ENCODE measurements at places on chromosomes 16 and 17. TPM values are rescaled to one million over a fixed set of nuclear protein-coding genes. Genes with fewer than 3 reads are reported as not detected.

DNA sequence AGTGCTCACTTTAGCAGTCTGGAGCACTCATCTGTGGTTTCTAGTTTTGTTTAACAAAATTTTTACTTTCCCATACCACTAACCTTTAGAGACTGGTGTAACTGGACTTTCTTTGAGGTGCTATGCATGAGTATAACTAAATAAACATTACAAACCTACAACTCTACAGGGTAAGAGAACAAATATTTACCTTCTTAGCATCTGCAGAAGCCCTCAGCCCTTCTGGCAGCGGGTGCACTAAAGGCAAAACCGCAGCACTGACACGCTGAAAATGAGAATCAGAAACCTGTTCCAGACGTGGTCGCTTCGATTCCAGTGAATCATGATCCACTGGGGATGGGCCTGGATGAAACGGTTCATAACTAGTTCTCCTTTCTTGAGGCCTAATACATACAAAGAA, 43.7 kb downstream of the NCOR1 start:
- DNase-seq, result peak; percentile 79

The OTOP3 gene
- under 0.01 TPM for total RNA-seq

DNA sequence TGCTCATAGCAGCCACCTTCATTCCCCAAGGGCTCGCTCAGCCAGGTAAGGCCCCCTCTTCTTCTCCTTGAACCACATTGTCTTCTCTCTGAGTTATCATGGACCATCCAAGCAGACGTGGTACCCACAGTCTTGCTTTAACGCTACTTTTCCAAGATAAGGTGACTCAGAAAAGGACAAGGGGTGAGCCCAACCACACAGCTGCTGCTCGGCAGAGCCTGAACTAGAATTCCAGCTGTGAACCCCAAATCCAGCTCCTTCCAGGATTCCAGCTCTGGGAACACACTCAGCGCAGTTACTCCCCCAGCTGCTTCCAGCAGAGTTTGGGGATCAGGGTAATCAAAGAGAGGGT, 272 bp downstream of the CCL2 start:
- no peak for DNase-seq

- no peak for DNase-seq
These were observed 368.4 kb downstream of the SOX9 start for GRCh38 chr17:72489272-72489641.

The RASL10B gene
- 0.51 TPM for total RNA-seq

DNA sequence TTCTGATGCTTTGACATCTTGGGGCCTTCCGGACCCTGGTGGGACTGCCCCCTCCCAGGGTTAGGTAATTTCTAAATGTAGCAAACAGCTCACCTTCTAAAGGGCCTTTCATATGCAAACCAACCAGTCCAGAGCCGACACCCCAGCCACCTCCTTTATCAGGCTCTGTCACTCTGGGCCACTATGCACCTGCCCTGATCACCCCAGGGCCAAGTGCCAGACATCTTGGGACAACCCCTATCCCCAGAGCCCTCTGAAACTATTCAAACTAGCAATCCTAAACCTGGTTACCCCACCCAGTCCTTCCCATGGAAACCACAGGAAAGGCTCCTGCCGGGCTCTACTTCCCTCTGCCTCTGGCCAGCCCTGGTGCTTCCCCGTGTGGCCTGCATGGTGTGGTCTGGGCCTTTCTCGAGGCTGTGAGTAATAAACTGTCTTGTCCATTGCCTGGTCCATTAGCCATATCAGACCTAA, 91.2 kb upstream of the TNRC6C start:
- no peak for DNase-seq

The FA2H gene
- total RNA-seq, result 3.2 TPM

DNA sequence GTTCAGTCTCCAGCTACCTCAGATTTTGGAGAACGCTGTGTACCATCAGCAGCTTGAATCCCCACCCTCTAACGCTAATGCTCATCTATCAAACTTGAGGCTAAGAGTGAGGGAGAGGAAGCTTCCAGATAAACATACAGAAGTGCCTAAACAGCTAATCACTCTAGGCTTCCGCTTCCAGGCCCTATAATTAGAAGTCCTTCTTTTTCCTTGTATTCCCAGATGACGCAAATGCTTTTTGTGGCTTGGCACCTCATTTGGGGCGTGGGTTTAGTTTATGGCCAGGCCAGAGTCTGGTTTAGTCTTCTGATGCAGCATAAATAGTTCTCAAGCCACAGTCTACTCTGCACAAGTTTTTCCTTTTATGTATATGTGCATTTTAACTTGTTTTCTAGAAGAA, 263.4 kb downstream of the BCAS3 start:
- DNase-seq, result peak; percentile 12

GRCh38 chr17:77209330-77209748, 68.6 kb downstream of the SEC14L1 start:
- no peak for DNase-seq

The ACAP1 gene
- total RNA-seq, result 4.2 TPM

The PRAC2 gene
- total RNA-seq, result not detected

The KRTAP3-2 gene
- total RNA-seq, result not detected

DNA sequence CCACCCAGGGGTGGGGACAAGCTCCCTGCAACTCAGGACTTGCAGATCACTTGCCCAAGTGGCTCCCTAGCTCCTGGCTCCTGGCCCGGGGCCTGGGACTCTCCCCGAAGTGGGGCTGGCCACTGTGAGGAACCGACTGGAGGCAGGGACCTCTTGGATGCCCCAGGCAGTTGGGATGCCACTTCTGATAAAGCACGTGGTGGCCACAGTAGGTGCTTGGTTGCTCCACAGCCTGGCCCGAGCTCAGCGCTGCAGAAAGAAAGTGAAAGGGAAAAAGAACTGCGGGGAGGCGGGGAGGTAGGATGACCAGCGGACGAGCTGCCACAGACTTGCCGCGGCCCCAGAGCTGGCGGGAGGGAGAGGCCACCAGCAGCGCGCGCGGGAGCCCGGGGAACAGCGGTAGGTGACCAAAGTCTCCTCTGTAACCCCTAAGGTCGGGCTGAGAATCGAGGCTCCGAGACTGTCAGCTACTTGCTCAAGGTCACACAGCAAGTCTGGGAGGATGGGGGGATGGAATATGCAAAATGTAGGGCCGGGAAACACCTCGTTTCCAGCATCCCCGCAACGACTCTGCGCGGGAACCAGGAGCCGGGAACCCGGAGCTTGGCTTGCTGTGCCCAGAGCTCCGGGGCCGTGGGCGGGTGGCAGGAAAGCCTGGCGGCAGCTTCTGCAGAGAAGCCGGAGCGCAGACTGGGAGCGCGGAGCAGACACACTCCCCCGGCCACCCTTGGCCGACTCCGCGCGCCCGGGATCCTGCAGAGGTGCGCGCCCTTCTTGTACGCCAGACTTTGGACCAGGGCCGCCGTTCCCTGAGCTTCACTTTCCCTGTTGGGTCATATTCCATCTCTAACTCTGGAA, 1.9 kb downstream of the CIITA start:
- peak; percentile 18 for DNase-seq

DNA sequence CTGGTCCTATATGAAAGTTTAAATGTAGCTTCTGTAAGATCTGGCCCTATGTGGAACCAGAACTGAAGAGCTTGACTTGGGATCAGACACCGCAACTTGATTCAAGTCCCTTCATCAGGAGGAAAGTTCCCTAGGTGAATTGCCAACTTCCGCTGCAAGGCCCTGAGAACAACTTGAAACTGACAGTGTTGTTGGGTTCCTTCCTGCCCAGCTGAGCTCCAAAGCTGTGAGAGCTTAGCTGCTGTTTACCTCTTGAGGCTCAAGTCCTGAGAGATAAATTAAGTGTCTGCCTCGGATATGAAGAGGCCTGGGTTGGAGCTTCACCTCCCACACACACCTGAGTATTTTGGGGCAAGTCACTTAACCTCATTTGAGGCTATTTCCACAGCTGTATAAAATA, 44.7 kb downstream of the REXO5 start:
- no peak for DNase-seq

The FAM83G gene
- 35.5 TPM for total RNA-seq

- peak; percentile 87 for DNase-seq
These were observed 158.4 kb upstream of the FAM20A start for GRCh38 chr17:68759343-68760140.

The CDC27 gene
- 64.9 TPM for total RNA-seq

DNA sequence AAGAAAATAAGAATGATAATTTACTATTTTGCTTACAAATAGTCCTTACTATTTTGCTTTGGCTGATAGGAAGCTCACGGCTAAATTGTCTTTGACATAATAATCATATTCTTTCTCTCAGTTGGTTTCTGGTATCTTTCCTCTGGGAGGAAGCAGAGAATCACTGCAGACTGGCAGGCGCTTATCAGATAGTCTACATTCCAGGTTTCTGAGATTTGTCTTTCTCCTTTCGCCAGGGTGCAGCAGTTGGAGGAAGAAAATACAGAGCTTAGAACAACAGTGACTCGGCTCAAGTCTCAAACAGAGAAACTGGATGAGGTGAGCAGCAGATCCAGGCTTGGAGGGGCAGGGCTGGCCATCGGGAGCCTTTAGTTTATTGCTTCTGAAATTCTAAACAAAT, 136.1 kb downstream of the RAB11FIP4 start:
- DNase-seq, result no peak

The ITGA3 gene
- total RNA-seq, result 413 TPM

The TBX2 gene
- 0.26 TPM for total RNA-seq

The KLHL10 gene
- total RNA-seq, result 0.13 TPM

GRCh38 chr16:70685938-70686375, at the start of gene MTSS2:
TSS of gene MTSS2 (minus strand) at chr16:70686053. CDS start at chr16:70685791, 262 bp downstream.
- DNase-seq, result peak; percentile 45

The HOXB3 gene
- not detected for total RNA-seq

DNA sequence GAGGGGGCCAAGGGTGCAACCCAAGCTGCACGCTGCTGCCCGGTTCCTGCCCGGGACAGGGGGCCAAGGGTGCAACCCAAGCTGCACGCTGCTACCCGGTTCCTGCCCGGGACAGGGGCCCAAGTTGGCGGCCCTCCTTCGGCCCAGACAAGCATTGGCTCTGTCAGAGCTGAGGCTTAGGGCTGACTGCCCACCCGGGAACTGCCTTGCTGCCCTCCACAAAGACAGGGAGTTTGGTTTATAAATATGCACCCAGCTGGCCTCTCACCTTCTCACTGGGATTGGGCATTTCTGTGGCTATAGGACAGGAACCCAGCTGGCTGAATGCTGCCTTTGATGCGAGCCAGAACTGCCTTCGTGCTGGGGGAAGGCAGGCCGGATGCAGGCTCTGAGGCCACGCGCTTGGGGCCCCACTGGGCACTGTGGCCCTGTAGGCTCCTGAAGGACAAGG, 105.7 kb downstream of the IRX5 start:
- DNase-seq, result no peak

DNA sequence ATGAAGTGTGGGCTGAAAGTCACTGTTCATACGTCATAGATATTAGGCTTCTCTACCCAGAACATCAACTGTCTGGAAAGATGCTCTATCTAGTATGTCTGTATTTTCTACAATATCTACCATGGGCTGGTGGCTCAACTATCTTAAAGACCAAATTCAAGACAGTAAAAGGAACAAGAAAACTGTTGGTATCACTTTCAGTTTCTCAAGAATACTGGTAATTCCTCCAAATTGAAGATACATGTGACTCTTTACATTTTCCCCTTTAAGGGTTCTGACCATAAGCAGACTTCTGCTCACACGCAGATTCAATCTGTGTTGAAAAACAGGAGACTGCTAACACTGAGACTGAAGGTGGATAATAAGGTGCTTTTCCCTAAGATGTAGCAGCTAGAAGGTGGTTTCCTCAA, 24.2 kb downstream of the XPO6 start:
- no peak for DNase-seq

The GNGT2 gene
- total RNA-seq, result not detected

The CHTF8 gene
- 42.0 TPM for total RNA-seq

GRCh38 chr16:74073456-74073855, 223.2 kb upstream of the PSMD7 start:
- no peak for DNase-seq

GRCh38 chr16:30458561-30459394, 13.1 kb upstream of the SEPHS2 start:
- DNase-seq, result no peak

The SLC47A1 gene
- total RNA-seq, result 1.3 TPM

- DNase-seq, result no peak
These were observed 47.9 kb upstream of the NKD1 start for GRCh38 chr16:50500171-50500874.

GRCh38 chr16:89343501-89344457, 126.3 kb downstream of the ZNF778 start:
- DNase-seq, result peak; percentile 52

The GPATCH8 gene
- total RNA-seq, result 12.3 TPM

- DNase-seq, result no peak
These were observed 11.4 kb upstream of the DOC2B start for GRCh38 chr17:192666-193425.

DNA sequence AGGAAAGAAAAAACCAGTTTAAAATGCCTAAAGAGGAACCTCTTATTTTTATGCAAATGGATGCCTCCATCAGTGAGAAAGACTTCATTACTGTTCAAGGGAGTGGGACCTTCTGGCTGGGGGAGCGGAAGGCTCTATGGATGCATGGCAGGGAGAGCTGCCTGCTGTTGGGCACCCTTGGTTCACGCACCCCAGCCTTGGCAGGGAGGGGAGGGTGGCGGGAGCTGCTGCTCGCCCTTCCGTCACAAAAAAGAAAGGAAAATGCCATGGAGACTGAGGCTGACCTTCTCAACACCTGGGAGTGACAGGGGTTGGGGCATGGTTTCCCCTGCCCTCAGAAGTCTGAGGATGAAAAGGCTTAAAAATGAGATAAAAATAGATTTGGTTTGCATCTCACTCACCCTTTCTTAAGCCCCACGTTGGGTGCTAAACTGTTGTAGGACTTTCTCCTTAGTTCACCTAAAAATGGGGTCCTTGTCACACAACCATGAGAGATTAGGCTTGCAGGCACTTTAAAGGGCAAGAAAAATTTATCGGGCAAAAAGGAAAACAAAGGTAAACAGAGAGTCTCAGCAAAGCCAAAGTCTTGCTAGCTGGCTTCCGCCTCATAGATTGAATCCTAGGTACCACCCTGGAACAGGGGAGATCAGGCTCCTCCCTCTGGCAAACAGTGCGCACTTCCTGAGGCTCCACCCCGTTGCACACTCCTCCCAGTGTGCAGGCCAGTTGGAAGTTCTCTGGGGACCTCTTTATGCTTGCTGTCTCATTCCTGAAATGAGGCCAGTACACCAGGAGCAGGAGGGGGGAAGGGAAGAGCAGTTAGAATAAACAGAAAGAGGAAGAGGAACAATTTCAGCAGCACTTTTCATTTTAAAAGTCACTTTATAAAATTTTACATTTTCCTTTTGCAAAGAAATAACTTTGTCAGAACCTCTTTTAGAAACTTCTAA, 31.6 kb downstream of the PHKB start:
- DNase-seq, result no peak

DNA sequence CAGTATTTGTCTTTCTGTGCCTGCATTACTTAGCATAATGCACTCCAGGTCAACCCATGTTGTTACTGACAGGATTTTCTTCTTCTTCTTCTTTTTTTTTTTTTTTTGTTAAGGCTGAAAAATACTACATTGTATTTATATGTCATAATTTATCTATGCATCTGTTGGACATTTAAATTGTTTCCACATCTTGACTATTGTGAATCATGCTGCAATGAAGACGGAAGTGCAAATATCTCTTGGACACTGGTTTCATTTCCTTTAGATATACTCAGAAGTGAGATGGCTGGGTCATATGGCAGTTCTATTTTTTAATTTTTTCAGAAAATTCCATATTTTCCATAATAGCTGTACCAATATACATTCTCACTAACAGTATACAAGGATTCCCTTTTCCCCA, 272.7 kb upstream of the PMFBP1 start:
- no peak for DNase-seq

The SLC6A2 gene
- total RNA-seq, result 0.26 TPM

The ITGB4 gene
- total RNA-seq, result 297 TPM

The TNFSF13 gene
- 3.7 TPM for total RNA-seq

Data from bronchial epithelial cell (primary cell).